Retina (tissue), 1 donor: ENCODE measurements at places on chromosomes 11 and 22.

- DNase-seq = no peak
Measured at GRCh38 chr11:11189506-11189905, 163.5 kb downstream of the CSNK2A3 start.

DNA sequence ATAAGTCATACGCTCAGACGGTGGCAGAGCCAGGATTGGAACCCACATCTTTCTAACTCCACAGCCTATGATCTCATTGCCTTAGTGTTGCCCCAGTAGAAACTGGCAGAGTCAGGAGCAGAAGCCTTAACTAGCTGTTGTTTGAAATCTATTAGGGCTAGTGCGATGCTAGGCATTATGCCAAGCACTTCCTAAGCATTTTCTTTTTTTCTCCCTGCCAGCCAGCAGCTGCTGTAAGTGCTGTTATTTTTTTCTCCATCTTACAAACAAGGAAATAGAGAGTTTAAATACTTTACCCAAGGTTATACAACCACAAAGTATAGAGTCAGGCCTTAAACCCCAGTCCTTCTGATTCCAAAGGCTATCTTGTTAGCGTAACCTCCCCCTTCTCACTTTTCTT, 161.0 kb upstream of the SORL1-AS1 start:
- no peak for DNase-seq

DNA sequence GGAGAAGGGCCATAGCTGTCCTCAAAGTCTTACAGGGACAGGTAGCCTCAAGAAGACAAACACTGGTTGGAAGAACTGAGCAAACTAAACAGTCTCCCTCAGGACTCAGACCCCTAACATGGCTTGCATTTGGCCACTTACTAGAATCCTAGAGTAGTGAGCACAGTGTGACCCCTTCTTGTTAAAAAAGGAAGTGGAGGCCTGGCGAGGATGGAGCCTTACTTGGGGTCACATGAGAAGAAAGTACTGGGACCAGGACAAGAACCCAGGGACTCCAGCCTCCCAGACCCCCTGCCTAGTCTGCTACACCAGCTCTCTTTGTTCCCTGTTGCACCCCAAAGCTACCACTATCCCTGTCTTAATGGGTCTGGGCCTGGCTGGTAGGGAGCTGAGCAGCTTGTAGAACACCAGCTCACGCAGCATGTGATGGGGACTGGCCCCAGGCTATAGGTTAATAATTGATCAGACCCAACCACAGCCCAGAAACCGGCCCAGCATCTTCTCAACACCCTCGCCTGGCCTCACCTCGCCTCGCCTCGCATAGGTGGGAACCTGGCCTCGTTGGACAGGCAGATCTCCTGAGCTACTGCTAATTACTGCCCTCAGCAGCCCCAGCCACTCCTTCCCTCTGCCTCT, 17.6 kb downstream of the DGAT2 start:
- no peak for DNase-seq

- no peak for DNase-seq
Measured at GRCh38 chr11:23359297-23359696, 499.0 kb upstream of the CCDC179 start.

- DNase-seq = no peak
Measured at GRCh38 chr11:109237636-109238035, 184.4 kb upstream of the C11orf87 start.
